ENCODE measurements at places on chromosomes 2 and 18.

- no peak for DNase-seq
Observed at GRCh38 chr2:238789317-238789806, 58.5 kb upstream of the TWIST2 start.

- DNase-seq = no peak
Observed at GRCh38 chr2:166773308-166773949, 114.9 kb upstream of the XIRP2 start.

DNA sequence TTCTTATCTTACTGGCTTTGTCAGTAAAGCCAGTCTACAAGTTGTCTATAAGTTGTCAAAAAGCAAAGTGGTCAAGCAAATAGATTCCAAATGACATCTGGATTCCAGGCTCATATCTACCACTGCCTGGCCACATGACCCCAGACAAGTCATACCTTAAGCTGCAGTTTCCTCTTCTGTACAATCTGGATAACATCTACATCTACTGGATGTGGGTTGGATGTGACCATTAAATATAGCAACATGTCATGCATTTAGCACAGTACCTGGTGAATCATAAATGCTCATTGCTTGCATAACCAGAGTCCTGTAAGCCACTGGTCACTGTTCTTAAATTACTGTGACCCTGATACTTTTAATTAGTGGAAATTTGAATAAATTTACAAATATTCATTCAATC, 16.8 kb downstream of the COBLL1 start:
- no peak for DNase-seq

DNA sequence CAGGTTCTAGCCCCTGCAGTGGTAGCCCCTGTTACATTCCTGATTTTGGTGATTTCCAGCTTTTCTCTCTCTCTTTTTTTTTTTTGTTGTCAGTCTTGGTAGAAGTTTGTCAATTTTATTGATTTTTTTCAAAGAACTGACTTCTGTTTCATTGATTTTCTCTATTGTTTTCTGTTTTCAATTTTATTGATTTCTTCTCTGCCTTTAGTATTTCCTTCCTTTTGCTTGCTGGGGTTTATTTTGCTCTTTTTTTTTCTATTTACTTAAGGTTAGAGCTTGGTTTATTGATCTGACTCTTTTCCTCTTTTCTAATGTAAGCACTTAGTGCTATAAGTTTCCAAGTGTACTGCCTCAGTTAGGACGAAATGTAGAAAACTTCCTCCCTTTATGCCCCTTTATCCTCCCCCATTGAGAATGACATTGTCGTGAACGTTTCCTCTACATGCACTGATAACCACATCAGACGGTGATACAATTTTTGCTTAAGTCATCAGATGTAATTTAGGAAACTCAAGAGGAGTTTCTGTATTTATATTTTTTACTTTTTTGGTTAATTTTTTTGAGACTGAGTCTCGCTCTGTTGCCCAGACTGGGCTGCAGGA, 81.1 kb upstream of the HS6ST1 start:
- no peak for DNase-seq

GRCh38 chr2:46268196-46268595, 29.0 kb upstream of the EPAS1 start:
- no peak for DNase-seq

DNA sequence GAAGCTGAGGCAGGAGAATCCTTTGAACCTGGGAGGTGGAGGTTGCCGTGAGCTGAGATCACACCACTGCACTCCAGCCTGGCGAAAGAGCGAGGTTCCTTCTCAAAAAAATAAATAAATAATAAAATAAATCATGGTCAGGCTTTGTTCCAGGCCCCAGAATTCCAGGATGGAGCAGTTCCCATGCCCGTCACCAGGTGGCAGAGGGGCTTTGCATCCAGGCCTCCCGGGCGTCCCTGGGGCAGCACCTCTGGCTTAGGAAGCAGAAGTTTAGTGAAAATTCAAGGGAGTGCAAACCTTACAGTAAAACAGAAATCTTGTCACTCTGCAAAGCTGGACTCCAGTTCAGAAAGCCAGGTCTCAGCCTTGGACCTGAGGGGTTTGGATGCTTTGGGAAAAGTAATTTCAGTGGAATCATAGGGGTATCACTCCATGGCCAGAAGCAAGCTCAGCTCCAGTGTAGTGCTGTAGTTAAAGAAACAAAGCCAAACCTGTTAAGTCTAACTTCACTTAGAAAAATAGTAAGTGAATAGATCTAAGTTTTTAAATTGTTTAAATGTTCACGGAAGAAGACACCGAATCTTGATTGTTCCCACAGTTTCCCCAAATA, 512.7 kb downstream of the CMPK2 start:
- DNase-seq = no peak

DNA sequence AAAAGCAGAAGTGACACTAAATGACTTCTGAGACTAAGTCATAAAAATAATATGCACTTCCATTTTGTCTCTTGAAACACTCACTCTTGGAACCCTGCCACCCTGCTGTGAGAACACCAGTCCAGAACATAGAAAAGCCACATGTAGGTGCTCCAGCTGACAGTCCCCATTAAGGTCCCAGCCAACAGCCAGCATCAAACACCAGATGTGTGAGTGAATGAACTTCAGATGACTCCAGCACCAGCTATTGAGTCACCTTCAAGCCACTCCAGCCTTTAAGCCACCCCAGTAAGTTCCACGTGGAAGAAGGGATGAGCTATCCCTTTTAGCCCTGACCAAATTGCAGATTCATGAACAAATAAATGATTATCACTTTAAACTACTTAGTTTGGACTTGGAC, 31.5 kb upstream of the LGALSL start:
- DNase-seq = no peak

GRCh38 chr2:39530411-39530866, 93.4 kb upstream of the MAP4K3 start:
- DNase-seq = no peak

DNA sequence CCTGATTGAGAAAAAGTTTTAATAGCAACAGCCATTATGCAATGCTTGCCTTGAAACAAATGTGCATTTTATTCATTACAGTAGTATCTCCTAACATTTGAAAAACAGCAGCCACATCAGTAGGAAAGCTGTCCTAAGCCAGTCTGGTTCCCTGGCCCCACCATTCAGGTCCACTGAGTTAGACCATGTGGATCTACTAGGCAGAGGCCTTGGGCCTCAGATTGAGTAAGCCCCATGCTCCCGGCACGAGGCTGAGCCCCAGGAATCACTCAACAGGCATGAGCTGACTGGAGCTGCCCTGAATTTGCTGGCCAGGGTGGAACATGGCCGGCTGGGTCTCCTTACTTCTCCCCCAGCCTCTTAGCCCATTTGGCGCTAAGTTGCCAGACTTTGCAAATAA, 103.4 kb downstream of the ZFP36L2 start:
- DNase-seq = no peak

GRCh38 chr2:23433282-23433681, 48.3 kb downstream of the KLHL29 start:
- no peak for DNase-seq

- DNase-seq = no peak
Observed at GRCh38 chr2:46157966-46158310, 139.3 kb upstream of the EPAS1 start.

- DNase-seq = no peak
Observed at GRCh38 chr2:152054593-152054992, 44.3 kb downstream of the CACNB4 start.

- no peak for DNase-seq
Observed at GRCh38 chr2:27843992-27844391, 46.2 kb downstream of the RBKS start.

GRCh38 chr18:43422518-43422917, 145.2 kb upstream of the SYT4 start:
- DNase-seq = no peak

GRCh38 chr2:71893646-71894045, 254.0 kb downstream of the CYP26B1 start:
- DNase-seq = no peak

- DNase-seq = no peak
Observed at GRCh38 chr18:24669015-24669414, 208.6 kb downstream of the HRH4 start.

- DNase-seq = no peak
Observed at GRCh38 chr2:72133721-72134407, 13.8 kb downstream of the CYP26B1 start.

GRCh38 chr2:6139142-6139541, 447.0 kb downstream of the SOX11 start:
- DNase-seq = no peak

- no peak for DNase-seq
Observed at GRCh38 chr2:209114588-209115240, 309.1 kb upstream of the MAP2 start.

GRCh38 chr2:195486520-195486919, 170.5 kb upstream of the SLC39A10 start:
- no peak for DNase-seq

GRCh38 chr2:38264396-38265221, 112.5 kb downstream of the ATL2 start:
- no peak for DNase-seq

- DNase-seq = no peak
Observed at GRCh38 chr2:120332384-120332783, 13.6 kb upstream of the INHBB start.

DNA sequence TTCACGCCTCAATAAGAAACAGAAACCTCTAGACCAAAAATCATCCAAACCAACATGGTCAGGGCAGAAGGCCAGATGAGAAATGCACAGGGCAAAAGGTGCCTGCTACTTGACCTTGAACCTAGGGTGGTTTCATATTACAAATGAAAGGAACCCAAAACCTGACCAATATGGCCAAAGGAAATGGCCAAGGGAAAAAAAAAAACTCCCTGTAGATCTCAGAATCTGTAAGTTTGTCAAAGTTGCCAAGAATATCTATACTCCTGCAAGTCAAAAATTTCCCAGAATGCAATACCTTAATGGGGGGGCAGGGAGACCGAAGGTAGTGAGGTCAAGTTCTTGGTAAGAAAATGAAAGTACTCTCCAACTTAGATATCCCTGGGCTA, 47.2 kb downstream of the HIBCH start:
- DNase-seq = no peak

DNA sequence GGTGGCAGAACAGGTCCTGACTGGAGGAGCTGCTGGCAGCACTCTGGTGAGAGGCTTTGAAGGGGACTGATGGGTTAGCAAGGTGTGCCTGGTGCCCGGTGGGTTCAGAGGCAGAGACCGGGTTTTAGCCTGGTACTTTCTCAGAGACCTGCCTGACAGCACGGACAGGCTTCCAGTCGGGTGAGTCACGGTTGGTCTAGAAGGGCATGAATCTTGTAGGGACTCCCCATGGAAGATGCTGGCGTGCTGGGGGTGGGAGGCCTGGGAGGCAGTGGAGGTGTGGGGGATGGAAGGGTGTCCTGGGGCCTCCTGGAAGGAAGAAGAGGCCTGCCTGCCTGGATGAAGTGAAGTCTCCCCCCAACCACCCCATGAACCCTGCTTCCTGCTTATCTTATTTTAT, 52.6 kb downstream of the ACKR3 start:
- DNase-seq = no peak

DNA sequence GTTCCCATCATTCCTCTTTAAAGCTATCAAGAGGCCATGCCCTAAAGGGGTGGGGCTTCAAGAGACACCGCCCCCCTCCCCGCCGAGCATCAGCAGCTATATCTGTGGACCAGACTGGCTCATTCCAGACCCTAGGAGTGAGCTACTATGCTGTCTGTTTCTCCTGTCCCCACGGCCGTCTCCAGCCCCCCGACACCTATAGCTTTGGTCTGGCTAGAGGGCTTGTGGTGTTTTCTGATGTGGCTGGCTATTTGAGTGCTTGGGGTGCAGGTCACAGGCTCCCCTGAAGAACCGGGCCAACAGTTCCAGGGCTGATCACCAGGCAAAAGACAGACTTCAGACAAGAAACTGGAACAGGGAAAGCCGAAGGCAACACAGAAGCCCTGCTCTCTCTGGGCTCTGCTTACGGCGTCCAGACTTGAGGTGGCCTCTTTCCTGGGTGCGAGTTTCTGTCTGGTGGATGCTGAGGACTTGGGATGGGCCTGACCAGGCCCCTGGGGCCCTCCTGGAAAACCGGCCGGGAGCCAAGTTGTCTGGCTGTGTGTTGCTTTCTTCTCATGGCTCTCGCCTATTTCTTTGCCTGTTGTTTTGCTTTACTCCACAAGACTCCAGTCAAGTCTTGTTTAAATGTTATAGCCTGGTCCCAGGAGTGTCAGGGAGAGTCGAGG, 83.6 kb downstream of the KLHL29 start:
- no peak for DNase-seq

DNA sequence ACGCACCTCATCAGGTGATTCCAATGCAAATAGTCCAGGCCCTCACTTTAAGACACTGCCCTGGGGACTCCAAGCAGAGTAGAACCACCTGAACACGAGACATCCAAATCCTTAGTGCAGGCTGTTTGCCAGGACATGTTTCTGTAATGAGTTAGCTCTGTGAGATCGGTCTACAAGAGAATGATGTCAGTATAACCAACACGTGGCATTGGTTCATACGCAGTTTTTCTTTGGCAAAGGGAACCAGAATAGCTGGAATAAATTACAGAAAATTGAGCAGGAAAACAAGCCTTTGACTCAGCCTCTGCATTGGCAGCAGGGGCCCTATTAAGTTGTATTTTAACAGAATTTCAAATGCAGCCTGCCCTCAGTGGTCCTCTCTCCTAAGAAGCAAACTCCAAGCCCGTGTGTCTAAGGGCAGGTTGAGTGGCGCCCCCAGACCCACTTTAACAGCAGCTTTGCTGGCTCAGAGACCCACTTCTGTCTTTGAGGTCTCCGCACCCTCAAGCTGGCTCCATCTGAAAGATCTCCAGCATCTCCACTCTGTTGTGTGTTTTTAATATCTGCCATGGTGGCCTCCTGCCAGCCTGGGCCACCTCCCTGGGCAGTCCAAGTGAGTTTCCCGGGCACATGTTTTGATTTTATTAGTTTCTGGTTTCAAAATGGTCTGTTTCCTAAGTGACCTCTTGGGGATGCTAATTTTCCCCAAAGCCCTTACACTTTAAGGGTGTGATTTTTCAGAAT, 61.3 kb downstream of the ALPK2 start:
- no peak for DNase-seq

DNA sequence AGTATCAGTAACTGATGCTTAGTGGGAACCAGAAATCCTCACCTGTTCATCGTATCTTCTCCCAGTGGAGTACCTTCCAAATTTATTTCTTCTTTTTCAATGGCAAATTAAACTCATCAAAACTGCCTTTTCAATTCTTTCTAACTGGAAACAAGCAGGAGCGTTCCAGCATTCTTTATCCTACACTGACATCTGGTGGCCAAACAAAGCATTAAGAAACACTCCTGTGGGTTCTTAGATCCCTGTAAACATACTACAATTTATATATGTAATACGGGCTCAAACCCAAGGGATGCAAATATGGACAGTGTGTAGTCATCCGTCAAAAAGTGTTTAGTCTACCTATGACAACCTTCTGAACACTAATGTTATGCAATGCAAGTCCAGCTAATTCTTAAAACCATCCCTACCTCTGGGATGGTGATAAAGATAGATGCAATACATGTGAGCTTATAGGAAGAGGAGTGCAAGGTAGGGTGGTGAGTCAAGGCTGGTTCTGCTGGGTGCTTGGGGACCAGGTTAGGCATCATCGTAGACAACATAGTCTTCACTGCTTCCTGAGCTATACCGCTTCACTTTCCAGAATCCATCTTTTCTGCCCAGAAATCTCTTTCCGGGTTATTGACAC, 375.0 kb downstream of the CTNNA2 start:
- peak; percentile 4 for DNase-seq

- DNase-seq = no peak
Observed at GRCh38 chr18:48468151-48468550, 59.0 kb upstream of the ZBTB7C start.

GRCh38 chr2:10688921-10689807, 611 bp downstream of the NOL10 start:
- DNase-seq = no peak
